ENCODE measurements at places on chromosomes 12 and 14.

DNA sequence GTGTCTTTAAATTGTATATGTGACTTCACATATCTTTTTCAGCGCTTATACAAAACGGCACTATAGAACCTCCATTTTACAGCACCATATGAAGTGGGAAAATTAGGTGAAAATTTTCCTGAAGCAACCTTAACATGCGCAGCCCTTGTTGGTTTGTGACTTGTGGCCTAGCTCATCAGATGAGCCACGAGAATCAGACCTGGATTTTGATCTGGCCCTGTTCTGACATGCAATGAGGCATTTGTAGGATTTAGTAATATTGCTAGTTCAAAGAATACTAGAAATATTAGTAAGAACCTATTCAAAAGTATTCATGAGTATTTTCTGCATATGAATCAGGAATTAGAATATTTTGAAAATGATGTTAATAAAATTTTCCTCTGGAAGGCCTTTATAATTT lies 2.9 kb downstream of the CDKN1B start:
- no peak for DNase-seq

DNA sequence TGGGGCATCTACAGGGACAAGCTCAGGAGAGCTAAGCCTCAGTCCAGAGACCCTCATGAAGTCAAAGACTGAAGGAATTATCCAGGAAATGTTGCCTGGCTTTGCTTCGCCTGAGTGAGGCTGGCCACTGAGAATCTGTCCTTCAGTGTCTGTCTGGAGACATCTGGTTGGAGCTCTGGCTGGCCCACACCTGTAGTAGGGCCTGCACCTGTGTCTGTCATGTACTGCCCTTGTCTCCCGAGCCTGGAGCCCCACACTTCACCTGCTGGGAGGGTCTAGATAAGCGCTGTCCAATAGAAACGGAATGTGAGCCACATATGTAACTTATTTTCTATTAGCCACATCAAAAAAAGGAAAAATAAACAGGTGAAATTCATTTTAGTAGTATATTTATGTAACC lies 9.9 kb upstream of the HDAC7 start:
- no peak for DNase-seq

DNA sequence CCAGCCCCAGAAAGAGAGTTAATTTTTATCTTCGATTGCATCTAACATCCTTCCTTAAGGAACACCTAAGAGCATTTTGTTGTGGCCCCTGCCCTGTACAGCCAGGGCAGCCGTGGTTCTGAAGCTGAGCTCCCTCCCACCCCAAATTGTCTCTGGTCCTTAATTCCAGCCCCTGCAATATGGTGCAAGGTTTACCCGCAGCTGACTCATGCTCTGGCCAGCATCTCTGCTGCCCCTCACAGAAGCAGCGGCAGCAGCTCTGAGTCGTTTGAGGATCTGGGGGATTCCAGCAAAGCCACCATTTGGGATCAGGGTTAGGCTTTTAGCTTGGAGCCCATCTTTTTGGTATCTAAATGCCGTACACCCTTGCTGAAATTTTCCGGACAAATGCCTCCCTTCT lies 3.3 kb downstream of the DLK1 start:
- DNase-seq: no peak

- DNase-seq: no peak
Observed at GRCh38 chr14:69652942-69653684, 41.7 kb downstream of the SUSD6 start.

GRCh38 chr14:68824517-68825347 lies 31.9 kb upstream of the ZFP36L1 start:
- peak; percentile 18 for DNase-seq

GRCh38 chr12:66978802-66979201 lies 290.4 kb upstream of the CAND1 start:
- no peak for DNase-seq

- DNase-seq: no peak
Observed at GRCh38 chr14:84864548-84865271, 665.2 kb upstream of the FLRT2 start.

GRCh38 chr12:44299524-44299923 lies 463.6 kb downstream of the TMEM117 start:
- DNase-seq: no peak

GRCh38 chr14:87002776-87003175 lies 990.2 kb downstream of the GALC start:
- no peak for DNase-seq

GRCh38 chr12:130420071-130420470 lies 82.4 kb downstream of the PIWIL1 start:
- DNase-seq: no peak

DNA sequence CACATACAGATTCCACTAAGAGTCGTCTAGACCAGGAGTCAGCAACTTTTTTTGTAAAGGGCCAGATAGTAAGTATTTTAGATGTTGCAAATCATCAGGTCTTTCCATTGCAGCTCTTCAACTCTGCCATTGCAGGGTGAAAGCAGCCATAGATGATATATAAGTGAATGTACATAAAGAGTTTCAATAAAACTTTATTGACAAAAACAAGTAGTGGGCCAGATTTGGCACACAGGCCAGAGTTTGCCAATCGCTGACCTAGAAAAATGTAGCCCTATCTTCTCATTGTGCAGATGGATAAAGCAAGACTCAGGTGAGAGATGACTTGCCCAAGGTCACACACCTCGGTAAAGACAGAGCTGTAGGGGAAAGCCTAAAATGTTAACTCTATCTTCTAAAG lies 474.7 kb downstream of the MED13L start:
- no peak for DNase-seq

DNA sequence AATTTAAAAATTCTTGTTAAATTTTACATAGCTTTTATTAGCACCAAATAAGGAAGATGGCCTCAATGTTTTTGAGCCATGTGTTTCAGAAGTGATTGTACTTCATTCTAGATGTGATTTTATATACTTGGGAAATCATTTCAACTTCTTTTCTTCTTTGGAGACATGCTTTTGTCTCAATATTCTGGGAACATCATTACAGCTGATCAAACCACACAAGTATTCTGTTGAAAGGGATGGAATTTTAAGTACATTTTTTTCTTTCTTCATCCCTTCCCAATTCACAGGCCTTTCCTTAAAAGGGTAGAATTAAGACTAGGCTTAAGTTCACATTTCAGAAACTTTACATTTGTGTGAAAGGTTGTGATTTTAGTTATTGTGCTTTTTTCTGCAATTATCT lies 66.4 kb downstream of the PAPOLA start:
- DNase-seq: no peak

- DNase-seq: no peak
Observed at GRCh38 chr14:65100922-65101541, 1.3 kb downstream of the MAX start.

- no peak for DNase-seq
Observed at GRCh38 chr14:104534036-104534435, 45.5 kb upstream of the C14orf180 start.

DNA sequence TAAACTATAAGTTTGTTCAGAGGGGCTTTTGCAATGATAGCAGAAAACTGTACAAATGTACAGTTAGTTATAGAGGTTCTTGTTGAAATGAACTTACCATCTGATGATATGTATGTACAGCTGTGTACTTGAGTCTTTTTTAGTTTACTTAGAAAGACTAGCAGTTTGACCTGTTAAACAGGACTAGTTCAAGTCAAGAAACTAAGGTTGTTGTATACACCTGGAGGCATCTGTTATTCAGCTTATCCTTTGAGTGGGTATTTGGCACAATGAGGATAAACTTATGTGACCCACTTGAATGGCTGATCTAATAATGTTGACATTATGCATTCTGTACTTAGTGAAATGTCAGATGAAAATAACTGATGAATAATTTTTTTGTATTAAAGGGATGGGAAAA lies 13.4 kb downstream of the MTERF2 start:
- DNase-seq: no peak

DNA sequence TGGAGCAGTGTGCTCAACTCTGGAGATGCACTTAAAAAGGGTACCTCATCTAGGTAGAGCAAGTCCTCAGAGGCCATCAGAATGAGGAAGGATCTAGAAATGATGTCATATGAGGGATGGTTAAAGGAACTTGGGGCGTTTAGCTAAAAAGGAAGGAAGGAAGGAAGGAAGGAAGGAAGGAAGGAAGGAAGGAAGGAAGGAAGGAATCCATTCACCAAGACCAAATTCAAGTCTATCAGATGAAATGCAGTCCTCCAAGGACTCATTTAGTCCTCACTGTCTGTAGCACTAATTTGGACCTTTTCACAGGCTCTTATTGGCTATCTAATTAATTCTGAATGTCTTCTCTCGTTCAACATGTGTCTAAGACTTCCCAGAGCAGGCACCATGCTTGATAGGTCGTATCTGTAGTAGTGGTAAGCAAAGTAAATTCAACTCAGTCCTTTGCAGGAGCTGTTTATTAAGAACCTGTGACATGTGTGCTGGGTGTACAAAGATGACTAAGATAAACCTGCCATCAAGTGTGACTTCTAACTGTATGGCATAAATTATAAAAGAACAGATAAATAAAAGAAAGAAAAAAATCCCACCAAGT lies 63.5 kb downstream of the LLPH start:
- DNase-seq: no peak

DNA sequence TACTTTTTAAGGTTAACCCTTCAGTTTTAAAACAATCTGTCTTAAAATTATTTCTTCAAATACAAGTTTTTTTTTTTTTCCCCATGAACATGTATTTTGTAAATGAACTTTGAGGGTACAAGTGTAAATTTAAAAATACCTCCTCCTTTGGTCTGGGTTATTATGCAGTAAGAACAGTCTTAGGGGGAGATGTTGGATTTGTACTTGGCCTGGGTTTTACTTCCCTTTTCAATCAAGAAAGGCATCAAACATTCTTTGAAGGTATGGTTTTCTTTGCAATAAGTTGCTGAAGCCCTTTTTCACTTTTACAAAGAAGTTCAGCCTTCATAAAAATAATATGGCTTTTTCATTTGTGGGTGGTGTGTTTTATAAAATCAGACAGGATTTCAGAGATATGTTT lies 20.5 kb downstream of the WBP11 start:
- no peak for DNase-seq

DNA sequence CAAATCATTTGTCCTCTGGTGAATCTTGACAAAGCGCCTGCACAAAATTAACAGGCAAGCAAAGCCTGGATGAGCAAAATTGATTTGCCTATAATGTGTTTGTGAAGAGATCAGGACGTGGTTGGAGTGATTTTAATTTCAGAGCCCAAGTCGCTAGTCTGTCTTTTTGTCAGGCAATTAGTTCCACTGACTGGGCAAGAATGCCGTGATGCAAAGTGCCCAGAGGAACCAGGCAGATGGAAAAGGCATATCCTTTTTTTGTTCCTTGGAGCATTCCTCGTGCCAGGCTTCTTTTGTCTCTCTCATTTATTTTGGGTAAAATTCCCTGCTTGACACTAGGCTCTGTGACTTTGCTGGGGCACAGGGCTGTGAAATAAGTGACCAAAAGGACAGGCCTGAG lies 65.9 kb upstream of the CCDC198 start:
- no peak for DNase-seq

DNA sequence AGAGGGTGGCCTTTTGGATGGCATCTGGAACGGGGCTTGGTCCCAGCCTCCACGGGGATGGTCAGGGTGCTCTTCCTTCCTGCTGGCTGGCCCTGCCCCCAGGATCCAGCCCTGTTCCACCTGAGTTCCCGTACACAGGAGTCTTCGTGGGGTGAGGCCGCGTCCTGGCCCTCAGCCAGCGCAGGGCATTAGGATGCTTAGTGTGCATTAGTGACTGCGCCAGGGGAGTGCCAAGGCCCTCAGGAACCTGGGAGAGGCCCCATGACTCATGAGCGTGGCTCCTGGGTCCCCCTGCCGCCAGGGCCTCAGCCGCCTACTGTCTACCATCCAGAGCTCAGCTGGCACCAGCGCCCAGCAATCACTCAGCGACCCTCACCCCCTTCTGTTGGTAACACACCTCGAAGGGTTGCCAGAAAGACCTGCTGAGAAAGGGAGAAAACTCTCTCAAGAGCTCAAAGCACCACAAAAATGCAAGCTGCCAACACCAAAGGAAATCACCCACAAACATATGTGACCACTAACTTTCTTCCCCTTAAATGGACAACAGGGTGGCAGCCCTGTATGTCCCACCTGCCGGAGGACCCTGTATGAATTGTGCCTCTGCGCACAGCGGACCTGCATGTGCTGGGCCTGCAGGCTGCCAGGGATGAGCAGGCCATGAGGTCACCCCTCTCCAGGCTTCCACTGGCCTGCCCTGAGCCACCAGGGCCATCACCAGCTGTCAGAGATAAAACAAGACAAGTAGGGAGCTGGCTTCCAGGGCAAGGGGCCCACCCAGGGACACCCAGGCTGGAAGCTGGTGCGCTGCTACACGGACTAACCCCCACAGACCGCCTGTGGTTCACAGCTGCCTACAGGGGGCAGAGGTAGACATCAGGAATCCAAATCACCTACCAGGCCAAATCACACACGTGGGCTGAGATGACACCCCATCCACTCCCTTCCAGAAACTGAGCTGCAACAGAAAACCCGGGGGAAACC lies 28.7 kb downstream of the CCDC85C start:
- no peak for DNase-seq

DNA sequence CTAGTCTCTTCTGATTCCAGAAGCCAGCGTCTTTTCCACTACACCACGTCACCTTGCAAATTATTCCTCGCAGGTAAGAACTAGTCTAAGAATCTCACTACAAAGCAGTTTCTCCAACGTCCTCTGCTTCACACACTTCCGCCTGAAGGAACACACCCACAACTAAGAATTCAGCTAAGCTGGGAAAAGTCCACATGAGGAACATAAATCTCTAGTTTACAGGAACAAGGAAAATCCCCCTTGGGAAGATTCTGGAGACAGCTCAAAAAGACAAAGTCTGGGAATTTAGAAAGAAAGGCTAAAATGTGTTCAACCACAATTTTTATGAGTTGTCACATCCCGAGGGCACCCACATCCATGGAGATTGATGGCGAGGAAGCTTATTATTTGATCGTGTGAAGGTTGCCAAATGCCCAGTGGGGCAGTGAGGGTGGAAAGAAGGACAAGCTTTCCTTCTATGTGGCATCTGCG lies 780.2 kb upstream of the TBX3 start:
- no peak for DNase-seq

GRCh38 chr12:97375310-97375709 lies 87.3 kb upstream of the RMST start:
- DNase-seq: no peak

- DNase-seq: no peak
Observed at GRCh38 chr14:90400904-90401561, 4.2 kb downstream of the CALM1 start.

DNA sequence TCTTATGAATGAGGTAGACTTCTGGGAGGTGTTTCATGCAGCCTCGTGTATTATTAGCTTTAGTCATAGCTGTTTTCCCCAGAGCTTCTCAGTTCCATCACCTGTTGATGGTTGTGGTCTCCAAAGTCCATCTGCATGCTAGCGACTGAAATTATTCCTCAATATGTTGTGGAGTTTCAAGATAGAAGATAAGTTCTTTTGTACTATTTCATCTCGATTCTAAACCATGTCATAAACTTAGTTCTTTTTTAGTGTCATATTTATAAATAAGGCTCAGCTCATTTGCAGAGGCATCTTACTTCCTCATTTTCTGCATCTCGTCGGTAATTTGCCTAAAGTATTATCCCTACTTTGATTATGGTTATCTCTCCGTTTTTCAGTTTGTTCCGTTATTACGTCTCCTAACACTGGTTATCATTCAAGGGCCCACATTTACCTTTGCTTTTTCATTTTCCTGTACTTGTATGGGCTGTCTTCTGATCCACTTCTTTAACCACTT lies 119.1 kb downstream of the ITPR2 start:
- DNase-seq: no peak

- no peak for DNase-seq
Observed at GRCh38 chr14:68610251-68610793, 182.5 kb downstream of the ZFP36L1 start.

GRCh38 chr14:69312608-69313007 lies 52.6 kb downstream of the GALNT16 start:
- no peak for DNase-seq

Measured in hippocampal formation (tissue), 2 donors.